Stimulated activated CD4-positive, alpha-beta T cell treated with anti-CD3 and anti-CD28 coated beads, Interleukin-1b, Interleukin-23, amount 100 ng/mL, for 1 hour (primary cell): ENCODE measurements at places on chromosomes 4 and X.

- DNase-seq, result no peak
Measured at GRCh38 chrX:135480076-135480475, 40.4 kb upstream of the INTS6L start.

DNA sequence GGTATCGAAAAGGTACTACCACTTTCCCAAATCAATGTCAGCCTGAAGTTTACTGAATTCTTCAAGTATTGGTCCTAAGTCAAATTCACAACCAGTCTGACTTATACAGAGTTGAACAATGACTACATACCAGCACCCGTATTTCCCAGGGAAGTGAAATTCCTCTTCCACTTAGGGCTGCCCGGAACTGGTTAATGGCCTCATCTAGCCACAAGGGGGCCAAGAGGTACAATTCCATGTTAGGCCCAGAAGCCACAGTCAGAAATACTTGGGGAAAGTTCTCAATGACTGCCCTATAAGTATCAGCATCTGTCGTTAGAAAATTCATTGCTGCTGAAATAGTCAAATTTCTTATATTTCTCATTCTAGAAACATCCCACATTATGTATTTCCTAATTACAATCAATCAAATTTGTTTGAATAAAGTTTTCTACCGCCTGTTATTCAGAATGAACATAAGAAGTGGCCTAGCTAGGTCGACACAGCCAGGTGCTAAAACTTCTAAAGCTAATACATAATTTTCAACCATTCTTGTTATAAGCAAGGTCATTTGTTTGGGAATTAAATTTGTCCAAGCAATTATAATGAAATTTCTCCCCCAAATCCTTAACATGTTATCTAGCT lies 5.6 kb upstream of the PCDH7 start:
- no peak for DNase-seq

GRCh38 chrX:45479196-45479834 lies 278.6 kb upstream of the DIPK2B start:
- DNase-seq, result no peak

DNA sequence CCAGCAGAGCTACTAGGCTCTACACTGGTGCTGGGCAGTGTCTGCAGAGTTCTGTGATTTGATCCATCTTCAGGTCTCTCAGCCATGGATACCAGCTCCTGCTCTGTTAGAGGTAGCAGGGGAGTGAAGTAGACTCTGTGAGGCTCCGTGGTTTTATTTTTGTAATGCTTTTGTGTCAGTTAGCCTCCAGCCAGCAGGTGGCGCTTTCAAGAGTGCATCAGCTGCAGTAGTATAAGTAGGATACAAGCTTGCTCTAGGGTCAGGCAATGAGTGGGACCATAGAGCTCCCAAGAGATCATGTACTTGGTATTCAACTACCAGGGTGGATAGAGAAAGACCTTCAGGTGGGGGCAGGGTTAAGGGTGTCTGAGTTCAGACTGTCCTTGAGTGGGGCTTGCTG lies 362.5 kb upstream of the TRAM1L1 start:
- no peak for DNase-seq

- DNase-seq, result no peak
Measured at GRCh38 chrX:17706676-17707075, 30.6 kb upstream of the SCML1 start.

DNA sequence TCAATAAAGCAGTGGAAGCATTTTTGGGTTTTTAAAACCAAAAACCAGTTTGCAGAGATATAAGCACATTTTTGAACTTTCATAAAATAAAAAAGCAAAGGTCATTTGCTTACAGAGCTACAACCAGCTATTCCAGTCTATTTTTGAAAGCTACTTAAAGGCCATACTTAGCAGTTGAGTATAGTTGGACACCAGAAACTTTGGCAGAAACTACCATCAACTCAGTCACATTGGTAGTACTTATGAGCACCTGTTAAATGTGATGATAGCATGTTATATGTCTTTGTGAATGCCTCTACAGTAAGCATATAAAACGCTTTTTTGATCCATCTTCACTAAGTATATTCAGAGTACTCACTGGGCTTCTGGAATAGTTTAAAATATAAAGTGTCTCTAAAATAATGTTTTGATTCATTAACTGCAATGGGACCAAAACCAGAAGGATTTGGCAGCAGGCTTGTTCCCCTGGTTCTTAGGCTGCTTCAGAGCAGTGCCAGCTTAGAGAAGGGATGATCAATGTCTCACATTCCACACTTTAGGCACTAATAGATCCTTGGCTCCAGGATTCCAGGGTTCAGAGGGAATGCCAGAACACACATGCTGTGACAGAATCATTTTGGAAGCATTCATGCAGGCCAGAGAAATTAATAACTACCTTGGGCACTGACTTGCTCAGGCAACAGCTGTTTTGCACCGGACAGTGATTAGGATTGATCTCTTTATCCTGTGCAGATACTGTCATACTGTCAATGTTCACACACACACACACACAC lies 103.9 kb downstream of the IQCM start:
- DNase-seq, result no peak

- DNase-seq, result no peak
Measured at GRCh38 chr4:129350834-129351721, 255.1 kb downstream of the C4orf33 start.
